SHP77 treated with DMSO at 0.1 percent for 48 hours (cell line): ENCODE measurements at places on chromosomes 6 and 20.

GRCh38 chr20:1894951-1895673 lies at the start of gene SIRPA:
TSS of gene SIRPA (plus strand) at chr20:1895407. CDS start at chr20:1895448, 41 bp downstream.
- DNase-seq, result no peak

DNA sequence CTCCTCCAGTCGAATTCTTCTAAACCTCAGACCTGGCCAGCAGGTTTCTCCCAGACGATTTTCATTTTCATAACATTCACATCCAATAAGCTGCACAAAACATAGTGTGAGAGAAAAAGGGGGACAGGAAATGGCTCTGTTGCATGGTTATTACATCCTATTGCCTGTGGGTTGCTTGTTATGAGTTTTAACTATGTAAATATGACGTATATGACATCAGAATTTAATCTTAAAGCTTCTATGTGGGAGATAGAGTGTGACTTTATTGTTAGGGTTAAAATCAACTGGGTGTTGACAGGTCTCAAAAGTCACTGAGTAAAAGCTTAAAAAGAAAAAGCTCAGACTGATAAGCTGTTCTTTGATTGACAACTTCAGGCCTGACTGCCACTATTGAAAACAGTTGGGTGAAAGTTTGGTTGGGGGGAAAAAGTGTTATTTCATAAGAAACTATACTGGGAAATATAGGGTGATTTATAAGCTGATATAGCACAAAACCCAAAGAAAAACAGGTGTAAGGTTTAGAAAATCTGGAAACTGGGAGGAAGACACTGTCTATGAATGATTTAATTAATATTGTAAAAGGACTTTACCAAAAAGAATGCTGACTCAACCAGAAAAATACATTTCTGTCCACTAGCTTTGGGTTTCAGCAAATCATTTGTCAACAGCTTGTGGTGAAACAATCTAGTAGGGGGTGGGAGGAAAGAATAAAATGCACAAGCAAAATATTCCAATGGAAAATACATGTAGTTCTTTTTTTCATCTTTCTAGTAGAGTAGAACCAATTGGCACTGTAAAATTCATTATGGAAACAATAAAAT lies 134.1 kb upstream of the CEP162 start:
- DNase-seq, result no peak

GRCh38 chr6:45951321-45952167 lies 64.1 kb downstream of the CLIC5 start:
- DNase-seq, result no peak

DNA sequence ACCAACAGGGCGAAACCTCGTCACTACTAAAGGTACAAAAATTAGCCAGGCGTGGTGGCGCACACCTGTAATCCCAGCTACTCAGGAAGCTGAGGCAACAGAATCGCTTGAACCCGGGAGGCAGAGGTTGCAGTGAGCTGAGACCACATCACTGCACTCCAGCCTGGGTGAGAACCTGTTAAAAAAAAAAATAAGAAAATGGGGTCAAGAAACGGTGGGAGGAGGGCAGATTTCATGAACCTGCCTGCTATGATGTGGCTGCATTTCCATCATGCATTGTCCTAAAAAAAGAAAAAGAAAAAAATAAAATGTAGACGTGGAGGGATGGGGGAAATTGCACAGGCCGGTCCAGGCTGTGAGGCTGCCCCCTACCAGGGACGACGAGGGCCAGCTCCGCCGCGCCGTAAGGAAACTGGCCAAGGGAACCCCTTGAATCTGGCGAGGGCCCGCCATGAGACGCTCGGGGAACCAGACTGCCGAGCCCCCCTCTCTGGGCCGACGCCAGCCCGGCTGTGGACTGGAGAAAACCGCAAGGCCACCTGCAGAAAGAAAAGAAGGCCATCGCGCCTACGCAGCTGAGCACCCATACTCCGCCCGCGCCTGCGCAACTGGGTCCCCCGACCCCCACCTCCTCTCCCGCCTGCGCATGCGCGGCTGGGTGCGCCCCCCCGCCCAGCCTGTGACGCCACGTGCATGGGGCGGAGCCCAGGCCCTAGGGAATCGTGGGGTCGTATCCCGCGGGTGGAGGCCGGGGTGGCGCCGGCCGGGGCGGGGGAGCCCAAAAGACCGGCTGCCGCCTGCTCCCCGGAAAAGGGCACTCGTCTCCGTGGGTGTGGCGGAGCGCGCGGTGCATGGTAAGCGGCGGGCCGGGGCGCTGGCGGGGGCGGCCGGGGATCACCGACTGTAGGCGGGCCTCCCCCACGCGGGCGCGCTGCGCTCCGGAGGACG lies at the start of gene ENTPD6:
Gene ENTPD6, plus strand, starts transcription at position 699 of the 948 bp plus-strand sequence. CDS start 10,825 bp downstream, outside the sequence.
- DNase-seq, result peak; percentile 83

DNA sequence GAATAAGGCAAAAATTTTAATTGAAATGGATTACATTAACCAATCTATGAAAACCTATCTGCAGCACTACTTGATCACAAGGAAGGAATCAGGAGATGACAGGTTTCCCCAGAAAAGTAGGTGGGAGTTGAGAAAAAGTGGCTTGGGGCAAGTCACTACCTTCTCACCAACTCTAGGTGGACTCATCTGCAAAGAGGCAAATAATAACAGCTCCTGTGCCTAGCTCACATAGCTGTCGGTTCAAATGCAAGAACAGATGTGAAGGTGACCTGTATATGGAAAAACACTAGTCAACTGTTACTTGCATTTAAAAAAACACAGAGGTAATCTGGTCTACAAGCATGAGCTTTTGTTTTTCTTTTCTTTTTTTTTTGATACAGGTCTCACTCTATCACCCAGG lies 67.2 kb downstream of the POPDC3 start:
- DNase-seq, result no peak
